ENCODE measurements at places on chromosomes 2 and 18. TPM values are rescaled to one million over a fixed set of nuclear protein-coding genes. Genes with fewer than 3 reads are reported as not detected.

- no peak for DNase-seq
These were observed 43.1 kb upstream of the IL1R2 start for GRCh38 chr2:101948625-101949155.

- DNase-seq, result no peak
These were observed 4.6 kb downstream of the MRPL33 start for GRCh38 chr2:27776097-27776496.

DNA sequence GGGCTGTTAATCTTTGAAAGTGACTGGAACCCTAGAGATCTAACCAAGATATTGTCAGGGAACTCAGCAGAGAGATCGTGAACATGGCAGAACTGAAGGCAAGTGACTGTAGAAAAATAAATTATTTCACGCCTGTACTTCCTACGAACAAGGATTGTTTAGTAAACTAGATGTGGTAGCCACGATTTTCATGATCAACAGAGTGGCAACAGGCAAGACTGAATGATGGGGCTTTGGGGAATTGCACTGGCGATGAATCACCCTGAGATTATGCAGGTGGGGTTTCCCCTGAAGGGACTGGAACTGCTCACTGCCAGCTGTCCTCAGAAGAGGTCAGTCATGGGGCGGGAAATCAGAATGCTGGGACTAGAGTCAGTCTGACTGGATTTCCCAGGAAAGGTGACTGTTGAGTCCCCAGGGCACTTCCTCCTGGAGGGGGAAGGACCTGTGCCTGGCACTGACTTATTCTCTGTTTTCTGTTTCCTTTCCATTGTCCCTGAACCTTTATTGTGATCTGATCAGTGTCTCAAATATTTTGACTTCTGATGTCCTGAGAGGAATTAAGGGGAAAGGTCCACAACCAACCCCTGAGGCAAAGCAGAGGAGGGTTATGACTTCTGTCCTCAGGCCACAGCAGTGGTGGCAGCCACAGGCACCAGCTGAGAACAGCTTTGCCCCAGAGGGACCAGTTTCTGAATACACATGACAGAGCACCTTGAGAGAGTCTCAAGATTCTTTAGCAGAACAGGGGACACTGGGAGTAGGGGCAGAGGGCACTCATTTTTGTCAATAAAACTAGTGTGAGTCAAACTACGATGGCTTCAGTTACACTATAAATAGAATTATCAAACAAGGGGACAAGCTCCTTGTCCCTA, 70.0 kb downstream of the NAB1 start:
- DNase-seq, result no peak

Gene FEV
- polyA plus RNA-seq, result not detected

DNA sequence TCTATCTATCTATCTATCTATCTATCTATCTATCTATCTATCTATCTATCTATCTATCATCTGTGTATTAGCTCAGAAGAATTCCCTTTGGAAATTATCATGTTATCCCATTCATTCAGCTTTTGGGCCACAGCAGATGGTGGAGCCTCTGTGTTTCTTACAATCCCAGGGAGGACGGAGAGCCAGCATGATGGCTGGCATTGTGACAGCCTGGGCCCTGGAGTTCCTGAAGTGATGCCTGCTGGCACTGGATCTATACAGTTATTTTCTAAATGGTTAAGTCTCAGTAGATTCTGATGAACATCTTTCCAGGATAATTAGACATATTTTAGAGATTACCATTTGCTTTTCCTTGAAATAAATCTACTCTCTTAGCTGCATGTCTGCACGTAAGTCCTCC, 385.4 kb upstream of the NXPH2 start:
- DNase-seq, result no peak

Gene AQP12A
- not detected for polyA plus RNA-seq

- DNase-seq, result no peak
These were observed 89.8 kb downstream of the TGOLN2 start for GRCh38 chr2:85237849-85238565.

DNA sequence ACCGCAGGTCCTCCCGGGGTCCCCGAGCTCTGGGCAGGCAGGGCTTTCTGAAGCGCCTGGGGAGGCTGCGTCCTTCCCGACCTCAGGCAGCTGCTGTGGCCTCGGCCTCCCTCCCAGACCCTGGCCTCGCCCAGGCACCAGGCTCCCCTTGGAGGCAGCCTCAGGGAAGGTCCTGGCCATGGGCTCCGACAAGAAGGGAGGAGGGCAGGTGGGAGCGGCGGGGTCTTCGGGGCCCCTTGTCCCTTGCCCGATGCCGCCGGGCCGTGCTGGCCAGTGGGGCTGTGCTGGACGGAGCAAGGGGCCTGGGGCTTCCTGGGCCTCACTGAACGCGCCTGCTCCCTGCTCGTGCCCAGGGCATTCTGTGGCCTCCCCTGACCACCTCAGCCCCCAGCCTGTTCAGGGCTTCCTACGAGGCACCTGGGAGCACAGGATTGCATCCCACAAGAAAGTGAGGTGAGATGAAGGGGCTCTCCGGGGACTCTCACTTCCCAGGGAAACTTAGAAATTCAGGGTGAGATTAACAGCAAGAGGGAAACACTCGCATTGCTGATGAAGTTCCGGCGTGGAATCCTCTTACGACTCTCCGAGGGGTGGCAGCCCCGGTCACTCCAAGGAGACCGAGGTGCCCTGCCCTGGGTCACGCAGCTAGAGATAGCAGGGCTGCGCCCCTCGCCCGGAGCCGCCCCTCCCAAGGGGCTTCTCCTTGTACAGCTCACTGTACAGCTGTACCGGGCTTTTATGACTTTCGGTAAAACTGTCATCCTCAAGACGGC, 778 bp downstream of the MFSD2B start:
- no peak for DNase-seq

DNA sequence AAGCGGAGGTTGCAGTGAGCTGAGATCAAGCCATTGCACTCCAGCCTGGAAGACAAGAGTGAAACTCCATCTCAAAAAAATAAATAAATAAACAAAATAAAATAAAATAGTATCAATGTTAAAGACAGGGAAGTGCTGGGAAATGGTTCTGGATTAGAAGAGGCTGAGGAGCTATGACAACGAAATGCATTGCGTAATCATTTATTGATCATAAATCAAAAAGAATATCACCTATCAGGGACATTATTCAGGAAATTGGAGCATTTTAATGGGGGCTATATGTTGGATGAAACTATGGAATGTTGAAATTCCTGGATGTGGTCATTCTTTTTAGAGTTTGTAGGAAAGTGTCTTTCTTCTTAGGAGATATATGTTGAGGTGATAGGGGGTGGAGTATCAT, 30.9 kb upstream of the MTA3 start:
- DNase-seq, result no peak
